ENCODE measurements at places on chromosomes 5 and 9. TPM values are rescaled to one million over a fixed set of nuclear protein-coding genes. Genes with fewer than 3 reads are reported as not detected.

CCDC183 gene
- not detected for total RNA-seq

PCDHAC1 gene
- total RNA-seq = not detected

ANKRD20A1 gene
- total RNA-seq = not detected

ZNF483 gene
- total RNA-seq = 0.69 TPM

FBXL7 gene
- 14.7 TPM for total RNA-seq

MRPS2 gene
- total RNA-seq = 53.8 TPM

SNCB gene
- total RNA-seq = 0.44 TPM

MSX2 gene
- total RNA-seq = 0.25 TPM

TLX3 gene
- not detected for total RNA-seq

CRB2 gene
- not detected for total RNA-seq

SIT1 gene
- not detected for total RNA-seq

SYNPO gene
- 41.0 TPM for total RNA-seq

CATSPER3 gene
- total RNA-seq = not detected

SOWAHA gene
- not detected for total RNA-seq

FRMD3 gene
- total RNA-seq = 18.2 TPM

CRHBP gene
- not detected for total RNA-seq

PCDHGA4 gene
- total RNA-seq = 3.9 TPM

NPR3 gene
- 0.05 TPM for total RNA-seq

IRF1 gene
- total RNA-seq = 63.9 TPM

GRM6 gene
- not detected for total RNA-seq

UBAP2 gene
- total RNA-seq = 17.7 TPM

ANKRD34B gene
- not detected for total RNA-seq

FNBP1 gene
- total RNA-seq = 15.3 TPM

NR6A1 gene
- 0.54 TPM for total RNA-seq

HAPLN1 gene
- total RNA-seq = not detected

PAPPA gene
- 0.25 TPM for total RNA-seq

FGF1 gene
- total RNA-seq = not detected

PITX1 gene
- total RNA-seq = not detected

PLCXD3 gene
- total RNA-seq = 0.27 TPM

PALM2AKAP2 gene
- 0.05 TPM for total RNA-seq

SLC22A5 gene
- total RNA-seq = 5.5 TPM

PCDHGA12 gene
- total RNA-seq = 4.7 TPM

FAXDC2 gene
- total RNA-seq = 2.3 TPM

RMRP gene
- 1,920 TPM for total RNA-seq

SYK gene
- total RNA-seq = not detected

POU4F3 gene
- not detected for total RNA-seq

PTPN3 gene
- total RNA-seq = under 0.01 TPM

PCSK1 gene
- 2.8 TPM for total RNA-seq

CAMK2A gene
- total RNA-seq = not detected

SFXN1 gene
- total RNA-seq = 53.6 TPM

NFIB gene
- total RNA-seq = 63.3 TPM

CD72 gene
- total RNA-seq = not detected

PPP3R2 gene
- total RNA-seq = not detected

SLC34A3 gene
- total RNA-seq = not detected

AGXT2 gene
- total RNA-seq = not detected

All from mammary microvascular endothelial cell (primary cell).